Heart left ventricle (tissue), 16 donors: ENCODE measurements at places on chromosomes 13 and 19. TPM values are rescaled to one million over a fixed set of nuclear protein-coding genes. Genes with fewer than 3 reads are reported as not detected.

DNA sequence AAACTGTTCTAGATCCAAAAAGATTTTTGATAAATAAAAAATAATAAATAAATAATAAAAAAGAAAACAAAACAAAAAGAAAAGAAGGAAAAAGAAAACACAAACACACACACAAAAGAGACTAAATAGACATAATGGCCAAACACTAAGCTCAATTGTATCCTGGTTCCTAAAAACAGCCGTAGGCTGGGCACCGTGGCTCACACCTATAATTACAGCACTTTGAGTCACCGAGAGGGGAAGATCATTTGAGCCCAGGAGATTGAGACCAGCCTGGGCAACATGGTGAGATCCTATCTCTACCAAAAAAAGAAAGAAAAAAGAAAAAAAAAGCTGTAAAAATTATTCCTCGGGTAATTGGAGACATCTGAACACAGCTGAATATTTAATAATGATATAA, 8.9 kb downstream of the ETHE1 start:
- DNase-seq = no peak

- no peak for DNase-seq
Observed at GRCh38 chr19:55382522-55383054, 1.5 kb downstream of the TMEM238 start.

DNA sequence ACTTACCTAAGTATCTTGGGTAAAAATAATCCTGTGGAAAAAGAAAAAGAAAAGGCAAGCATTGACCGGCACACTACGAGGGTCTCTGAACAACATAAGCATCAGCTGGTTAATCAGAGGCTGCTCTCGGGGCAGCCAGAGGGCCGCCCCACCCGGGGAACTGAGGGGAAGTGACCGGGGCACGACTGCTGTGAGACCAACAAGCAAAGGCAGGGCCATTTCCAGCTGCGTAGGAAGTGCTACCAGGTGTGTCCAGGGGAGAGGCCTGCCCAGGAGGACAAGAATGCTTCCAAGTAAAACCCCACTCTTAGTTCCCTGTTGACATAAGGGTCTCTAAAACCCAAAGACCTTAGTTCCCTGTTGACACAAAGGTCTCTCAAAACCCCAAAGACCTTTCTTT, 15.9 kb downstream of the GAS6 start:
- no peak for DNase-seq

GRCh38 chr13:31997641-31998040, 33.9 kb upstream of the FRY start:
- no peak for DNase-seq

Gene KATNAL1
- polyA plus RNA-seq = 4.6 TPM

DNA sequence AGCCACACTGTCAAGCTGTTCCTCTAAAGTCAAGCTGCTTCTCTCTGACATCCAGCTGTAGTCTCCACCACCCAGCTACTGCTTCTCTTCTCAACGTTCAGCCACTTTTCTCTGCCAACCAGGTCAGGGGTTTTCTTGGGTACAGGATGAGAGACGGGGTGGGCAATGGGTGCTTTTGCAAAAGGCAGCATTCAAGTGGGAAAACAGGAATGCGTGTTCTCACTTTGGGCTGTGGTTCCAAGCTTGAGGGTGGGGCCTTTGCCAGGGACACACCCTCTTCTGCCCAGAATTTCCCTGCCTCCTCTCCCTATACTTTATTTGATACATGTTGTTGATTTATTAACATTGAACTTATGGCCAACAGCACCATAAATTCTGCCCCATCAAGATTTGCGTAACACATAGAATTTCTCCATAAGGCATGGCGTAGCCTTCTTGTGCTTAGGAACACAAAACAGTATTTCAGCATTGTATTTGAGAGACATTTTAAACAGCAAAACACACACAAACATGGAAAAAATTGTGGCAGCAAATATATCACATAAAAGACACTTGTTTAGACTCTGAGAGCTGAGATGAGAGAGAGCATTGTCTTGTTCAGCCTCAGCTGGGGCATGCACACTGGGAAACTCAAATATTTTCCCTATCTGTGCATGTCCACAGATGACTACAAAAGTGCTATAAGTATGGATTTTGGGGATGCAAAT, 392.8 kb downstream of the SLITRK6 start:
- DNase-seq = no peak
